HFF-Myc (cell line): ENCODE measurements at places on chromosomes 3 and 15.

DNA sequence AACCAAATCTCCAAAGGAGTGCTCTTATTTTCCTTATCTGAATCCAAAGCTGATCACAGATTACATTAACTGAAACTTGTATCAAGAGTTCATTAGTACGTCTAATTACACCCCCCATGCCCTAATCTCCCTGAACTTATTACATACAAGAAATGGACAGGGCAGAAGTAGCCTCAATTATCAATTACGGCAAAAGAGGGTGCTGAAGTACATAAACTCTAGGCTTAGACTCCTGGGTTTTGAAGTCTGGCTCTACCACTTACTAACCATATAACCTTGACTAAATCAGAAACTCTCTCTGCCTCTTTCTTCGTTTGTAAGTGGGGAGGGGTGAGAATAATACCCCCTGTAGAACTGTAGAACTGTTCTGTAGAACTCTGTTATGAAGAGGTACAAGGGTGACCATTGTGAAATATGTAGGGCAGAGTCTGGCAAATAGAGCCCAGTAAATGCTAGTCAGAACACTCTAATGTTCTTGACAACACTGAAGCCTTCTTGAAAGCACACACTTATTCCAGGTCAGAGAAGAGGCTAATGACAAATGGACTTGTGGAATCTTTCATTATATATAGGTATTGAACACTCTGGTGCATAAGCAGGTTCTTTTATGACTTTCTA is 19.6 kb upstream of the OR5K4 start:
- DNase-seq = peak; percentile 9

DNA sequence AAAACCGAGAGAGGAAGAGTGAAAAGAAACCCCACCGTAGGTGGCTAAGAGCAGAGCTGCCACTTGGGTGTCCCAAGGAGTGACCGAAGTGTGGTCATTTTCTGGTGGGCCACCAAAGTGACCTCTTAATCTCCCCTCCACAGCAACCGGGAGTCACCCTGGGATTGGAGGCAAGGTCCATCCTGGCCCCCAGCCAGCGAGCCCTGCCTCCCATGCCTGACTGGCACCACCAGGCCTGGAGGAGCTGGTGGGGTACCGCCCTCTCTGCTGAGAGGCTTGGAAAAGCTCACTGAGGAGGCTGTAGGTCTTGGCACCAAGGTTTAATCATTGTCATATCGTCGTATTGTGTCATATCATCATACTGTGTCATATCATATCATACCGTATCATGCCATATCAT is 74.0 kb upstream of the TRPM1 start:
- DNase-seq = no peak

DNA sequence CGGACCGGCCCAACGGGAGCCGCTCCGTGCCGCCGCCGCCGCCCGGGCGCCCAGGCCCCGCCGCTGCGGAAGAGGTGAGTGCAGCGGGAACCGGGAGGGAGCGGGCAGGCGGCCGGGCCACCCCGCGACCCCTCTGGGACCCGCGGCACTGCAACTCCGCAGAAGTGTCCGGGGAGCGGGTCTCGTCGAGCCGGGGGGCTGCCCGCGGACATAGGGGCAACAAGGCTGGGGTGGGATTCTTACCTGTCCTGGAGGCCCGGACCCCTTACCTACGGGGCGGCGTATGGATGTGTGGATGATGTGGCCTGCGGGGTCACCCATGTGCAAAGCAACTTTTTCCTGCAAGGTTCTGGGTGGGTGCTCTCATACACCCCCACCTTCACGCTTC is 361 bp downstream of the SEMA3F start:
- no peak for DNase-seq

DNA sequence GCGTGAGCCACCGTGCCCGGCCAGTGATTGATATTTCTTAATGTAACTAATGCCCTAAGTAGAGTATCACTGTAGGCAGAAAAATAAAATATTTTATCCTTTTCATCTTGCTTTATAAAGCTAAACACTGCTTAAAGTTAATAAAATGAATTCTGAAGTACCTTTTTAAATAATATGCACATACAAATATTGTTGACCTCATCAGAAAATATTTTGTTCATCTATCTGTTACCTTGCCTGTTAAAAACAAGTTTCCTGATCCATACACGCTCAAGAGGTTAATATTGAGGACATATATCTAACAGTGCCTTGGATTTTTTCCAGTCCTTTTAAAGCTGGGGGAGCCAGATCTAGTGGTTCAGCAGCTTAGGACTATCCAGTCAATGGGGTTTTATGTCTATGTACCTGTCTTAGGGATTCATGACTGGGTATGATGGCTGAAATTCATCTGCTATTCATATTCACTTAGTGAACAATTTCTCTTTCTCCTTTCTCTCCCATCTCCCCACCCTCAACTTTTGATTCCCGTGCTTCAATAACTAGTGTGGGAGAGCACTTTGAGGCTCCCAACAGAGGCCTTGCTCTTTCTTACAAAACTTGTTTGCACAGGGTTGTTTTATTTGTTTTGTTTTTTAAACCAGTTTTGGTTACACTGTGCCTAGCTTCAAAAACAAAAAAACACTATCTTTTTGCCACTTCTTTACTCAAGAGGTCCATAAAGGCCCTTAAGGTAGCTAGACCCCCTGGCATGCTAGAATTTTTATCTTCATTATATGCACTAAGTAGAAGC is 7.0 kb downstream of the SLC25A36 start:
- no peak for DNase-seq

DNA sequence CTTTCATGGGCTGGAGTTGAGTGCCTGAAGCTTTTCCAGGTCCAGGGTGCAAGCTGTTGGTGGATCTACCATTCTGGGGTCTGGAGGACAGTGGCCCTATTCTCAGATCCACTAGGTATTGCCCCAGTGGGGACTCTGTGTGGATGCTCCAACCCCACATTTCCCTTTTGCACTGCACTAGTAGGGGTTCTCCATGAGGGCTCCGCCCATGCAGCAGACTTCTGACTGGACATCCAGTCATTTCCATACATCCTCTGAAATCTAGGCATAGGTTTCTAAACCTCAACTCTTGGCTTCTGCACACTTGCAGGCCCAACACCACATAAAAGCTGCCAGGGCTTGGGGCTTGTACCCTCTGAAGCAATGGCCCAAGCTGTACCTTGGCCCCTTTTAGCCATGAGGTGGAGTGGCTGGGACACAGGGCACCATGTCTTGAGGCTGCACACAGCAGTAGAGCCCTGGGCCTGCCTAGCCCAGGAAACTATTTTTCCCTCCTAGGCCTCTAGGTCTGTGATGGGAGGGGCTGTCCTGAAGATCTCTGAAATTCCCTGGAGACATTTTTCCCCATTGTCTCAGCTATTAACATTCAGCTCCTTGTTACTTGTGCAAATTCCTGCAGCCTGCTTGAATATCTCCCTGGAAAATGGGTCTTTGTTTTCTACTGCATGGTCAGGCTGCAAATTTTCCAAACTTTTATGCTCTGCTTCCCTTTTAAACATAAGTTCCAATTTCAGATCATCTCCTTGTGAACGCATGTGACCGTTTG is 6.0 kb upstream of the HACD2 start:
- no peak for DNase-seq

- DNase-seq = no peak
Observed at GRCh38 chr3:101725194-101725889, 928 bp downstream of the CEP97 start.

GRCh38 chr3:31008994-31009393 is 114.5 kb upstream of the GADL1 start:
- DNase-seq = no peak

GRCh38 chr3:43394041-43394554 is 107.8 kb downstream of the SNRK start:
- DNase-seq = no peak

- no peak for DNase-seq
Observed at GRCh38 chr3:134751831-134752230, 43.2 kb upstream of the EPHB1 start.

- DNase-seq = no peak
Observed at GRCh38 chr3:132038198-132038825, 3.5 kb upstream of the CPNE4 start.

DNA sequence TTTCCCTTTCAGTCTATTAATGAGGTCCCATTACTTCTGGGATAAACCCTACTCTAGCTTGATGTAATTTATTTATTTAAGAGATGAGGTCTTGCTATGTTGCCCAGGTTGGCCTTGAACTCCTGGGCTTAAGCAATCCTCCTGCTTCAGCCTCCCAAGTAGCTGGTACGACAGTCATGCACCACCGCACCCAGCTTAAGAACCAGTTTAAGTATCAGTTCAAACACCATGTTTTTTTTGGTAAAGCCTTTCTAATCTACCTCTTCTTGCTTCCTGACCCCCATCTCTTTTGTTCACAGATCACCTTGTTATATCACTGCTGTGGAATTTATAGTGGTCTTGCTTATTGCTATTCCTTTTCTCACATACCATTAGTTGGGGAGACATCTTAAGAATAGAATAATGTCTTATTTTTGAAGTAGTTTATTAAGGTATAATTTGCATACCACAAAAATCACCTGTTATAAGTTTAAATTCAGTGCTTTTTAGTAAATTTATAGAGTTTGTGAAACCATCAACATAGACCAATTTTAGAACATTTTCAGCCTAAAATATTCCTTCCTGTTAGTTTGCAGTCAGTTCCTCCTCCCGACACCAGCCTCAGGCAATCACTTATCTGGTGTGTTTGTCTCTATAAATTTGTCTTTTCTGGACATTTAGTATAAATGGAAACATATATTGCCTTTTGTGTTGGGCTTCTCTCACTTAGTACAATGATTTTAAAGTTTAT is 257.9 kb downstream of the PDCD6IP start:
- DNase-seq = no peak

GRCh38 chr3:187921391-187922074 is 176.3 kb upstream of the BCL6 start:
- no peak for DNase-seq
